ENCODE measurements at places on chromosomes 7 and 10.

- ATAC-seq = peak; percentile 77
Measured at GRCh38 chr7:155660758-155661093, 16.3 kb downstream of the RBM33 start.

DNA sequence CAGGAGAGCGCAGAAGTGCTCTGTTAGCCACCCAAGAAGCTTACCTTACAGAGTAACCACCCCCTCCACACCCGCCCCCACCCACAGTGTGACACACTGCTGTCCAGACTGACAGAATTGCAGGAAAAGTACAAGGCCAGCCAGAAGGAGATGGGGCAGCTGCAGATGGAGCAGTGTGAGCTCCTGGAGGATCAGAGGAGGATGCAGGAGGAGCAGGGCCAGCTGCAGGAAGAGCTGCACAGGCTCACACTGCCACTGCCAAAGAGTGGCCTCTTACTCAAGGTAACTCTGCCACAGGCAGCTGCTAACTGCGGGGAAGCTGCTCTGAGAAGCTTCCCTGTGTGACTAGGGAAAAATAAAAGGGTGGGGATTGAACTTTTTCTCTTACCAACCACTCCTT, 17.6 kb downstream of the CCDC136 start:
- no peak for ATAC-seq

DNA sequence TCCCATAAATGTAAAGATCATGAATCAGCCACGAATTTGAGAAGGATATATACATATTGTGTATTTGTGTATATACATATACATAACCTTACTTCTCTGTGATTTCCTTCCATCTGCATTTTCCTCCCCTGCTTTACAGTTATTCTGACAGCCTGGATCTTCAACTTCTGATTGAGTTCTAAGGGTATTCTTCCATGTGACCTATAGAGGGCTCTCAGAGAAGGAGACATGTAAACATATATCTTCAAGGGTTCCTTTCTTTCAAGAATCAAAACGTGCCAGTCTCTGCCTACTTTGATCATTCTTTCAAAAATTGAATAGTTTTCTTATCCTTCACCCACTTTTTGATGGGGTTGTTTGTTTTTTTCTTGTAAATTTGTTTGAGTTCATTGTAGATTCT, 453.7 kb upstream of the POT1 start:
- no peak for ATAC-seq

GRCh38 chr7:97685952-97686351, 45.9 kb upstream of the TAC1 start:
- ATAC-seq = no peak

- no peak for ATAC-seq
Measured at GRCh38 chr10:120580918-120581895, 124.2 kb downstream of the PLPP4 start.

DNA sequence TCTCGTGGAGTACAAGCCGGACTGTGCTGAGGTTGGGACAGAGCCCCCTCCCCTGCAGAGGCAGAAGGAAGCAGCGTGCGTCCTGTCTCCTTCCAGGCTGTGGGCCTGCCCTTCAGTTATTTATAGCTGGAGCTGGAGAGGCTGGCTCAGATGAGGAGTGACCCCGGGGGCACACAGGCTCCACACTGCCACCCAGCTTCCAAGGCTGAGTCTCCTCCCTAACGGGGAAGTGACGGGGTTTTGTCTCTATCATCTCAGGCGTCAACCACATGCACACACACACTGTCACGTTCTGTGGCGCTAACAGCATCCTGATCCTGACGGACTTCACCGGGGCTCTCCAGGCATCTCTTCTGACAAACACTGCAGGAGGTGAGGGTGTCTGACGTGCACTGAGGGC, 25.4 kb downstream of the AMZ1 start:
- no peak for ATAC-seq

GRCh38 chr10:124629842-124630241, 114.3 kb downstream of the FAM53B start:
- ATAC-seq = no peak

- no peak for ATAC-seq
Measured at GRCh38 chr7:87075671-87076404, 16.4 kb upstream of the ELAPOR2 start.

- ATAC-seq = no peak
Measured at GRCh38 chr10:62306663-62307062, 38.0 kb upstream of the RTKN2 start.

- ATAC-seq = peak; percentile 30
Measured at GRCh38 chr10:44980309-44981171, 1.9 kb upstream of the DEPP1 start.

- ATAC-seq = no peak
Measured at GRCh38 chr7:99191869-99192596, 15.9 kb downstream of the KPNA7 start.

DNA sequence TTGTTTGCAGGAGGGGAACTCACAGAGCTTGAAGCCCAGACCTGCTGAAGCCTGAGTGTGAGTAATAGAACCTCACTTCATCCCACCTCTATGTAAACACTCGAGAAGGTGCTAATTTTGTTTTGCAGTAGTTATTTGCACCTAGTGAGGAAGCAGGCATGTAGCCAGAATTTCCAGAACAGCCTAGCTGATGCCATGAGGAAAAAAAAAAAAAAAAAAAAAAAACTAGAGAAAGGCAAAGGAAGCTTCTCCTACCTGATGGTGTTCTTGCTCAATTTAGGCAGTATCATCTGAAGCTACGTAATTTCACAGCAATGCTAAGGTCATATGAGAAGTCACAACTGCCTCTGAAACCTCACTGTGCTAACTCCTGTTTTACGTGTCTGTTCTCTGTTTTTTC, 13.6 kb upstream of the GPR37 start:
- ATAC-seq = no peak

DNA sequence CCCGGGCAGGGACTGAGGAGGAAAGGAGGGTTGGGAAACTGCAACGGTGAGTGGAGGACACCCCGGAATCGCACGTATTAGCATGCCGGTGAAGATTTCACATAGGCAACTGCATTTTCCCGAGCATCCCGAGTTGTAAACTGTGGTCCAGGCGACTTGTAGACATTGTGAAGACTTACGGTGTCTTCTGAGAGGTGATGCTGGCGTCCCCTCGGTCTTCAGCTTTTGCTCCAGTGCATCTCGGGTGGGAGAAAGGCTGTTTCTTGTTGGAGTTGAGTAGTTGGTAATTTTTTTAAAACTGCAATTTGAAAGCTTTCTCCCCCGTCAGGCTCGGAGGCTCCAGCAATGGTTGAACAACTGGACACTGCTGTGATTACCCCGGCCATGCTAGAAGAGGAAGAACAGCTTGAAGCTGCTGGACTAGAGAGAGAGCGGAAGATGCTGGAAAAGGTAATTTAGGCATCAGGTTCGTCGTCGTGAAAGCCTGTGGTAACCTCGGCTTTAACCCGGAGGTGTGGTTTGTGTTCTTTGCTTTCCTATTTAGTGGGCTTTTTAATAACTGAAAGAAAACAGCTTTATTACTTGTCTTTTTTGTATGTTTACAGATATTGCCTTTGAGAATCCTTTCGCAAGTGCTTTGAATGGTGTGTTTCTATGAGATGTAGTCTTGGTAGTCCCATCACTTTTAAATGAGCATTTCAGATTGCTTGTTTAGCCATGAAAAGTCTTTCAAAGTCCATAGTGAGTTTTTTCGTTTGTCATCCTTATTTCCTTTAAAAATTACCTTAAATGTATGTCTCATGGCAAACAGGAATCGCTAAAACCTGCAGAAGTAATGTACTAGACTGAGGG, 687 bp downstream of the HELLS start:
- peak; percentile 14 for ATAC-seq

DNA sequence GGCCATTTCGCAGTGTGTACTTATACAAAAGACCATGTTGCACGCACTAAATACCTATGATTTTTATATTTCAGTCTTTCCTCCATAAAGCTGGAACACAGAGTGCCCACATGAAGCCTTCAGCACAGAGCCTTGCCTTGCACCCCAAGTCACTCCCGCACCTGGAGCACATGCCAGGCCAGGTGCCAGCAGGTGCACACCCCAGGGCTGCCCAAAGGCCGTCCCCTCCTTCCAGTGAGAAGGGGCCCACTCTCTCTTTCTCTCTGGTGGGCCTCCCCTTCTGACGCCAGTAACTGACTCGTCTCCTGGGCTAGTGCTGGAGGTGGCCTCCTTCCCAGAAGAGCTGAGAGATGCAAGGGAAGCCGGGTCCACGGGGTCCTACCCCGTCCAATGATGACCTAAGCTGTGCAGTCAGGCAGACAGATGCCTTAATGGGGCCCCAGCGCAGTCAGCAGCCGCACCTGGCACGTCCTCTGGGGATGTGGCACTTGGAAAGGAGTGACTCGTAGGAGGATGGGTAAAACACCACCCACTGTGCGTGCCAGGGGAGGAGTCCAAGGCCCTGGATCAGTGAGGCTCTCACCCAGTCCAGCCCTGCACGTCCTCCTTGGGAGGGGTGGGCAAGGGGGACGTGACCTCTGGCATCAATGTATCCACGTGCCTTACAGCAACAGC, 17.7 kb upstream of the SHH start:
- ATAC-seq = no peak

DNA sequence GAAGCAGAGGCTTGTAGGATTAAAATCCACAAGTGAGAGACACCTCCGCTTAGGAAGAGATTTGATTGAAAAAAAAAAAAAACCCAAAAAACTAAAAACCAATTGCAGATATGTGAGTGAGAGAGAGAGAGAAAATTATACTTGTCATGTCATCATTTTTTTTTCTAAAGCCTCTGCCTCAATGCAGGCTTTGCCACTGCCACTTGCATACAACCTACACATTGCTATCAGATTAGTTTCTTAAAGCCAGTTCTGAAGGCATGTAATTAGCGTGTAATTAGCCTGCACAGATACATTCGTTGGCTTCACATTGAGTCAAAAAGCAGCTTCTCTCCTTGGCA, 86.1 kb upstream of the MTPN start:
- no peak for ATAC-seq

DNA sequence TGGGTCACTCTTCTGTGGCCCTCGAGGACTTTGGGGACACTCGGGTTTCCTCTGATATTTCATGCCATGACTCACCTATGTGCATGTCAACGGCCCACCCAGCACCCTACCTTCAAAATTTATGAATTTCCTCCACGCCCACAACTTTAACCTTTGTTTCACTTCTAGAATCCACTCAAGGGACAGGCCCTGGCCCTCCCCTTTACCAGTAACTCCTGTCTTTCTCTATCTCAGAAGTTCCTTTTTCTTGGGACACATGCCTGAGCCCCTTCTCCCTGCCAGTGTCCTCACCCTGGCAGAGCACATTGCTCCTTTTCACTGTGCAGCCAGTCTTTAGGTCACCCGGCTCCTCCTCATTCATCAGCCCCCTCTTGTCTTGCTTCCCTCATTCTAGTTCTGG, 282.5 kb upstream of the KLF6 start:
- ATAC-seq = peak; percentile 76

DNA sequence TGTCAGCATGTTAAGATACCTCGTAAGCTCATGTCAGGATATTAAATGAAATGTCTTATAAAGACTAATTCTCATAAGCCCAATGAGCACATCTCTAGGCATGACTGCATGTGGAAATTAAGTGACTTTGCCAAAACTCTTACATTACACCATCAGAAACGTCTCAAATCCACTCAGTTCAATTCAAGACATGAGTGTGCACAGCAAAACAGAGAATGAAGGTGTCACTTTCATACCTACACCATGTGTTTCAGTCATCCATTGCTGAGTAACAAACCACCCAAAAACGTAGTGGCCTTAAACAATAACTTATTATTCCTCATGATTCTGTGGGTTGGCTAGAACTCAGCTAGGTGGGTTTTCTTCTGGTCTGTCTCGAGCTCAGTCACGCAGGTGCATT, 99.8 kb downstream of the ATE1 start:
- peak; percentile 38 for ATAC-seq

DNA sequence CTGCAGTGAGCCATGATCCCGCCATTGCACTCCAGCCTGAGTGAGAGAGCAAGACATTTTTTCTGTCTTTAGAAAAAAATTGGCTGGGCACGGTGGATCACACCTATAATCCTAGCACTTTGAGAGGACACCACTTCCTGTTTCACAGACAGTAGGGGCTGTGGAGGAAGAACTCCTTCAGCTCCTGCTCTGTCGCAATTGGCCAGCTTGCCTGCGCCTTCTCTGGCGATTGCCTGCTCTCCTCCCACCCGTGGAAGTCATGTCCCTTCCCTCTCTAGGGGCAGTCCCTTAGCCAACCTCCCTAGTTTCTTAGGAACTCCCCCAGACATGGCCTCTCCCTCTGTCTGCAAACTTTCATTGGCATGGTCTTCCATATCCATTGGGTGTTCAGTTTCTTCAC, 8.7 kb downstream of the PDSS1 start:
- ATAC-seq = no peak

DNA sequence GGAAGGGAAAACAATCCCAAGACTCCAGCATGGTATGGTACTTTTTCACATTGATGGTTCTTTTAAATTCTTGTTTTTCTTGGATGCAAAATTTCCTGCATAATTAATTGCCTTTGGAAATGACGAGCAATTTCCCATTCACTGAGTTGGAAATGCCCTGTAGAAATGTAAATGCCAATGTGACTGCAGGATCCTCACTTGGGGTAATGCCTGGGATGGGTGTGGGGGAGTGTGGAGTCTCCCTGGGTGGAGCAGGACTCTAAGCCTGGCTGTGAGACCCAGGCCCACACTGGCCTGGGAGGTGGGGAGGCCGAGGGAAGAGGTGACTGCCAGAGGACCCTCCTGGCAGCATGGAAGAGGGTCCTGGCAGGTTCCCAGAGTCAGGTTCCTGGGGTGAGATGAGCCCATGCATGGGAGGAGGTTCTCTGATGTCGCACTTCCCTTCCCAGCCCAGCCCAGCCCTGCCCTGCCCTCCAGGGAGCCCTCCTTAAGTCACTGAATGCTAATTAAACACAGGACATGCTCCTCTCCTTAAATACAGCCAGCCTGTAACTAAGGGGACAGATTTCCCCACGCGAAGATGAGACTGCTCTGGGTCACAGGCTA, 157.9 kb downstream of the GFRA1 start:
- no peak for ATAC-seq

GRCh38 chr10:11782793-11783557, 40.2 kb upstream of the PROSER2 start:
- no peak for ATAC-seq

DNA sequence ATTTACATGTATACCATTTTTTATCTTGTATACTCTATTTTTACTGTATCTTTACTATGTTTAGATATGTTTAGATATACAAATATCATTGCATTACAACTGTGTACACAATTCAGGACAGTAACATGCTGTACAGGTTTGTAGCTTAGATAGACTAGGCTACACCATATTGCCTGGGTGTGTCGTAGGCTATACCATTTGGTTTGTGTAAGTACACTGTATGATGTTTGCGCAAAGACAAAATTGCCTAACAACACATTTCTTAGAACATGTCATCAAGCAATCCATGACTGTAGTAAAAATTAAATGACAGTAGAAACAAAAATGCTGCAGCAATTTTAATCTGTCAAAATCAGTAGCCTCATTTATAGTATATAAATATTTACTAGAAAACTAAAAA, 812.2 kb downstream of the GRM8 start:
- ATAC-seq = no peak

- no peak for ATAC-seq
Measured at GRCh38 chr10:128268015-128268722, 141.9 kb upstream of the MKI67 start.

- ATAC-seq = no peak
Measured at GRCh38 chr10:59880019-59880717, 26.2 kb downstream of the CCDC6 start.

Measured in activated CD4-positive, CD25-positive, alpha-beta regulatory T cell treated with anti-CD3 and anti-CD28 coated beads, Interleukin-2, amount 50 U/mL, for 24 hours (primary cell).